ENCODE measurements at places on chromosomes 6 and 20.

DNA sequence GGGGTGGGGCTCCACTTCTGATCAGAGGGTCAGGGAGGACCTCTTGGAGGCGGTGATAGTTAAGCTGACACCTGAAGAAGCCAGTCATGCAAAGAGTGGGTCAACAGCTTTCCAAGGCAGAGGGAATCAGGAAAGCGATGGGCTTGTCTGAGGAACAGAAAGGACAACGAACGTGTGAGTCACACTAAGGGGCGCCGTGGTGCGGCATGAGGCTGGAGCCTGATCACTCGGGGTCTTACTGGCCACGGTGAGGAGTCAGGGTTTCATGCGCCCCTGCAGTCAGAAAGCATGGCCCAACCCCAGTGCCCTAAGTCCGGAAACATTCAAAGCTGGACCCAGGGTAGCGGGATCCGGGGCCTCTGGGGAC is 50.6 kb upstream of the SLC32A1 start:
- peak; percentile 58 for DNase-seq

GRCh38 chr6:2072453-2072852 is 173.0 kb downstream of the GMDS start:
- no peak for DNase-seq

DNA sequence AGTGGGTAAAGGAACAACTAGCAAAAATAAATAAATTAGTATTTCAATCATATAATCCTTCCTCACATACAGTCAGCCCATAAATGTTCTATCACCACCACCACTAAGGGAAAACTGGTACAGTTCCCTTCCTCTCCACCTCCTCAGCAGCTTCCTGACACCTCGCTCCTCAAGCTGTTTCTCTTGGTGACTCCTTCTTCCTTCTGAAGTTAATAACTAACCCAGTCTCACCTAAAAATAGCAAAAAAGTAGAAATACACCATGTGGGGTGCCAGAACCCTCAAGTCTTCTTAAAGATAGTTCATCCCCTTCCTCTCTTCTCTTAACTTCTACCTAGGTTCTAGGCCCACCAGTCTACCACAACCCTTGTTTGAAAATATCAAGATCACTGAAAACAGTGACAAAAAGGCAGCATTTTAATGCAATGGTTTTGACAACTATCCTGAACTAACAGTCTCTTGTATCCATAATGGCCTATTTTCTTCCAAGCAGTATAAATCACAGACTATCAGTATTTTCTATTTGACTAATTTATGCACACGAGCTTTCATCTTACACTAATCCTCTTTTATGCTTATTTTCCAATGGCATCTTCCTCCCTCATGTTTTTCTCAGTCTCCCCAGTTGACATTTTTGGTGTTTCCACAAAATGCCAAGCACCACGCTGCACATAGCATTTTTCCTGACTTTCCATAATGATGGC is 85.5 kb downstream of the KHDC1L start:
- no peak for DNase-seq

DNA sequence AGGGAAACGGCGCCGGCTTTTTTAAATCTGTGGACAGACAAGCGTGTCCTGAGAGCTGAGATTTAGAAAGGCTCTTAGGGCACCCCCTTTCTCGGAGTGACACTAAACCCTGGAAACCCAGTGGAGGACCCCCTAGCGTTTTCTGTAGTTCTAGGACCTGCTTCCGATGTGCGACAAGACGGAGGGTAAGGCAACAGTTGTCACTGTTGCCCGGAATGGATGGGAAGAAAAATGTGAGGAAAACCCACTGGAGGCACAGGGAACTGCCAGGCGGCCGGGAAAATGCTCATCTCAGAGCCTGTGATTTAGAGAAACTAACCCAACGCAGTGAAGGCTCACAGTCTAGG is 551 bp upstream of the ATP5F1E start:
- DNase-seq, result peak; percentile 72

- DNase-seq, result peak; percentile 66
These were observed 13.7 kb upstream of the ZNF318 start for GRCh38 chr6:43383021-43383667.

DNA sequence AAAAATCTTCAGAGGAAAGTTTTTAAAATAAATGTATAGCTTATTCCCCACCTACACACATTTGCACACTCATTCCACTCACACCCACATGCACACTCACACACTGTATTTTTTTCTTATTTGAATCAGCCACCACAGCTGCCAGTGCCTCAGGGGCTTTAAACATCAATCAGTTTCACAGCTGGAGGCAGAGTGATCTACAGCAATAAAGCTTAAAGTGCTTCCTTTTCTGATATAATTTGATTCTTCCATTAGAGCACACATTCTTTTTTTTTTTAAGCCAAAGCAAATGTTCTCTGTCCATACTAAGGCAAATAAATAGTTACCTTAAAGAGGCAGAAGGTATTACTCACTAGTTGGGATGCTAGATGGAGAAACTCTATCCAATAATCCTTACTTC is 498.8 kb upstream of the POU3F2 start:
- no peak for DNase-seq

- no peak for DNase-seq
These were observed 225.5 kb downstream of the SYNDIG1 start for GRCh38 chr20:24694727-24695528.

DNA sequence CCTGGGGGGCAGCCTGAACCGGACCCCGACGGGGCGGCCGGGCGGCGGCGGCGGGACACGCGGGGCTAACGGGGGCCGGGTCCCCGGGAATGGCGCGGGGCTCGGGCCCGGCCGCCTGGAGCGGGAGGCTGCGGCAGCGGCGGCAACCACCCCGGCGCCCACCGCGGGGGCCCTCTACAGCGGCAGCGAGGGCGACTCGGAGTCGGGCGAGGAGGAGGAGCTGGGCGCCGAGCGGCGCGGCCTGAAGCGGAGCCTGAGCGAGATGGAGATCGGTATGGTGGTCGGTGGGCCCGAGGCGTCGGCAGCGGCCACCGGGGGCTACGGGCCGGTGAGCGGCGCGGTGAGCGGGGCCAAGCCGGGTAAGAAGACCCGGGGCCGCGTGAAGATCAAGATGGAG is 636 bp downstream of the SRF start:
- peak; percentile 38 for DNase-seq

- DNase-seq, result peak; percentile 27
These were observed 1.5 kb downstream of the TNFRSF21 start for GRCh38 chr6:47308198-47308517.

GRCh38 chr6:47759364-47759763 is 22.5 kb upstream of the OPN5 start:
- DNase-seq, result peak; percentile 24

GRCh38 chr6:42332916-42333315 is 115.3 kb upstream of the MRPS10 start:
- DNase-seq, result no peak

DNA sequence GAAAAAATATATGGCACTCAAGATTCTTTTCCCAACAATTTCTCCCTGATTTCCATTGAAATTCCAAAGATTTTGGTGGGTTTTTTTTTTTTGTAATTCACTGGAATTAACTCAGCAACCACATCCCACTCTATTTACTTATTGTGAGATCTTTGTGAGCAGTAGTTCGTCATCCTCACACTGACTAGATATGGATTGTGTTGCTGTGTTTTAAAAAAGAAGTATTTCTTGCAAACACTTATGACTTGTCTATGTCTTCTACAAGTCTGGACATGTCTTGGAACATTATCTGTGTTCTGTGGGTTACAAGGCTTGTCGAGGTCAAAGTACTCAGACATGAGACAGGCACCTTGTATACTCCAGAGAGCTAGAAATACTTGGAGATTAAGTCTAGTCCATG is 7.3 kb upstream of the TENT5A start:
- DNase-seq, result no peak

DNA sequence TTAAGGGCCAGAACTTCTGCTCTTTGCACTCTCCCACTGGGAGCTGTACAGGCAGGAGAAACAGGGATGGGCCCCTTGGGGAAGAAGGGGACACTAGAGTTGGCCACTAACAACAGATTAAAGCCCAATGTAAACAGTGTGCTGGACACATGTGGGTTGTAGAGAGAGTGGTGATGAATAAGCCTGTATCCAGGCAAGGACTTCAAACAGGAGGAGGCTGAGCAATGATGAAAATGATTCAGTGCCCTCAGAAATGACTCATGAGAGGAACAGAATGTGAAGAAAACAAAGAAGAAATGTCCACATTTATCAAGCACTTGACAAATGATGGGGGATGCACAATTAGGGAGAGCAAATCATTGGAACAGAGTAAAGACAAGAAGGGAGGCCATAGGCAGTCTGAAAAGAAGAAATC is 242.3 kb downstream of the TBX18 start:
- DNase-seq, result peak; percentile 90

DNA sequence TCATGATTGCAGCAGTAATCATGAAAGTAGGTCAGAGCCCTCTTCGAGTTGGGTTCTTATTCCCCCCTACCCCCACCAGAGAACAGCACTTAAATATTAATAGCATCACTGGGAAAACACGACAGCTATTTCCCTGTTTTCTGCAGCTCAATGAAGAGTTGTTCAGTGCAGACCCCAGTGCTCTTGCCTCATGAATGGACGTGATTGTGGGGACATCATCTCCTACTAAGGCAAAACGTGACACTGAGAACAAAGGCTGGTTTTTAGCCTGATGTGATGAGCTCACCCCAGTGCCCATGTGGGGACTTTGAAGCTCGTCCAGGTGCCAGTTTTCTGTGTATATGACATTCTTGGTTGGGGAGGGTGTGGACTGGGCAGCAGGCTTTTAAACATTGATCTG is 105.9 kb downstream of the SLC35F1 start:
- DNase-seq, result no peak

GRCh38 chr6:157533048-157533871 is 152.3 kb downstream of the ZDHHC14 start:
- no peak for DNase-seq

GRCh38 chr20:32418376-32418775 is 60.2 kb downstream of the ASXL1 start:
- no peak for DNase-seq

DNA sequence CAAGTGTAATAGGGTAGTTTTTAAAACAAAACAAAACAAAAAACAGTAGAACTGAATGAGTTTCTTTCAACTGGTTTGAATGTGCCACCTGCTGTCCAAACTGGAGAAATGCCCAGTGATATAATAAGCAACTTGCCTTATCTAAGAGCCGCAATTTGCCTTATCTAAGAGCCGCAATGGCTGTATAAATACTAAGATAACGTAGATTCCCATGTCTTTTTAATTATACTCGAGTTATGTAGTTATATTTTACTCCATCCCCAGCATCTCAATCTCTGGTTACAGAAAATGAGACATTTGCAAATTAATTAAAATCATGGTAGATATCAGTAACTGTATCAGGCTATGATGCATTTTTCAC is 67.2 kb downstream of the RPP40 start:
- peak; percentile 70 for DNase-seq

DNA sequence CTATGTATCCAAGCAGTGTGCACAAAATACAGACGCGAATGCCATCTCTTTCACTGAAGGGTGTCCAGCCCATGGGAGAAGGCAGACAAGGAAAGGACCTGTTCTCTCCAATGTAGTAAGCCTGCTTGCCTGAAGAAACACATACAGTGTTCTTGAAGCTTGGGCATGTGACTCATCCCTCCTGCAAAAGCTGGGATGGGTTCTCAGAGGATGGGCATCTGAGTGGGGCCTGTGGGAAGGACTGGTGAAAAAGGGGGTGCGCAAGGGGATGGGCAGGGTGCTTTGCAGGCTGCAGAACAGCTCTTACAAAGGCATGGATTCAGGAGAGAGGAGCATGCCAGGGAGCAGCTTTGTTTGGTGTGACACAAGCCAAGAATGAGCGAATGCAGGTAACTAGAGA is 128.1 kb downstream of the FYN start:
- DNase-seq, result peak; percentile 27

DNA sequence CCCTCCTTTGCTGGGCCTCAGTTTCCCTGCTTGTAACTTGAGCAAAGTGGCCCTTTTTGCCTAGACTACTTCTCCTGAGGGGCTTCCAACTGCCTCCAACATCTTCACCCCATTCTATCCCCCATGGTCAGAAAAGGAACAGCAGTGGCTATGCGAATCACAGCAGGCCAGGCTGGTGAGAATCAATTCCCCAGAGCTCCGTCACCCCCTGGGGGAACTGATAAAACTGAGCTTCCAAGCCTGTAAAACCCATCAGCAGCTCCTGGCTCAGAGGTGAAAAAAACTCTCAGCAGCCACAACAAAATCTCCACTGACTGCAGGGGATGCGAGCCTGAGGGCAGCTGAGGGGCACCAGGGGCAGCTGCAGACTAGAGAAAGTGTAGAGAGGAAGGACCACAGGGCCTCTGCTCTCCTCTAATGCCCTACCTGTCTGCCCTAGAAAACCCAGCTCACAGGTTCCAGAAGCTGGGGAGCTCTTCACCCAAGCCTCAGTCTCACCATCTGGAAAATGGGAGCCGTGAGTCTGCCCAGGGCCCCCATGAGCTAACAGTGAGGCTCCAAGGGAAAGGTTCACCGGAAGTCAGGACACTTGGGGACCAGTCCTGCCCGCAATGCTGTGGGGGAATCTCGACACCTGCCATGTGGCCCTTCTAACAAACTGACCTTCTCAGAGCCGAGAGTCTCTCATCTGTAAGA is 120.6 kb downstream of the GRM4 start:
- no peak for DNase-seq

DNA sequence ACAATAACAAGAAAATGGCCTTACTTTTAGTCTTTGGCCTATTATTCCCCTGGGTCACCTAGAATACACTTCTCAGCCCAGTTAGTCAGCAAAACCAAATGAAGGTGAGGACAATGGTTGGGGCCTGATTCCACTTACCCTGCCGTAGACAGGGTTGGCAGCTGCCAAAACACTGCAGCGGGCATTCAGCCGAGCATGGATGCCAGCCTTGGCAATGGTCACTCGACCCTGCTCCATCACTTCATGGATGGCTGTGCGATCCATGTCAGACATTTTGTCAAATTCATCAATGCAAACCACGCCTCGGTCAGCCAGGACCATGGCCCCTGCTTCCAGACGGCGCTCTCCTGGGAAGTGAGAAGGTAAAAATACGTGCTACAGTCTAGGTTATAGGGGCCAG is 8.4 kb downstream of the MCM3 start:
- no peak for DNase-seq

GRCh38 chr6:15427331-15428070 is 181.6 kb downstream of the JARID2 start:
- DNase-seq, result no peak

GRCh38 chr6:35055891-35056290 is 85.2 kb downstream of the TCP11 start:
- no peak for DNase-seq

DNA sequence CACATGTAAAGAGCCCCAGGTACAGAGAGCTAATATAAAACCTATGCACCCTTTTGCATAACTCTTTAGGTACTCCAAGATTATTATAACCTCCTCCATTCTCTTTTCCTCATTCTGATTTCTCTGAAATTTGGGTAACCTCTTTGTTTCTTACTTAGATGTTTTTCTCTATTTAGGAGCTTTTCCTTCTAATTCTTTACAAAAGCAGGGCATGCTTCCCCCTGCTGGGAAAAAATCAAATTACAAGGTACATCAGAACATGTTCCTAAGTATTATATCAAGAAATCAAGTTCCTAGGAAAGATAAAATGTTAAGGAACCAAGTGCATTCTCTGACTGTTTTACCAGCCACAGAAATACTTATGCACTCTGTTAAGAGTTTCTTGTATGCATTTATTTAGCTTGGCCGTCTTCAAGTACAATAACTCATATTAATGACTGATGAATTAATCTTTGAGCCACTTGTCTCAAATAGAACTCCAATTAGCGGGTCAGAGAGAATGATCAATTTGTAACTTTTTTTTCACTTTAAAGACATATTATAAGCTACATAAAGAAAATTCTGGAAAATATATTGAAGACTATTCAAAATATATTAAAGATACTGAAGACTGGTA is 2.1 kb downstream of the KHDRBS2 start:
- peak; percentile 18 for DNase-seq
